ENCODE measurements at places on chromosomes 2 and 18.
A peak's percentile ranks its signal among the peaks of the same experiment; 100 is the strongest.

DNA sequence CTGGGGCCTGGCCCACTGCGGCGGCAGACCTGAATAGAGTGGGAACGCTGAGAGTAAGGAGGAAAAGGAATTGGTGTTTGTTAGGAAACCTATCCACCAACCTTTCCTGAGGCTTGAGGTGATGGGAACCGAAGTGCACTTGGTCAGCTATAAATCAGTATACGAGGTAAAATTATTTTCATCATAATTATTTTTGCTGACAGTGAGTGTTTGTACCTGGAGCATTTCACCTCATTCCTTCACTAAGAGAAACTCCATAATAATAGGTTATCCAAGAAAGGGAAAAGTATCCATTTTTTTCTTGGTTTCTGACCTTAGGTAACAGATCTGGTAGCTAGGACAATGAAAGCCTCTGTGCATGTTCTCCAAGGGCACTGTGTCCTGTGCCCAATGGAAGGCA is 138.6 kb upstream of the RGPD4 start:
- no peak for DNase-seq

GRCh38 chr2:151919786-151920185 is 91.6 kb upstream of the ARL5A start:
- DNase-seq = no peak

DNA sequence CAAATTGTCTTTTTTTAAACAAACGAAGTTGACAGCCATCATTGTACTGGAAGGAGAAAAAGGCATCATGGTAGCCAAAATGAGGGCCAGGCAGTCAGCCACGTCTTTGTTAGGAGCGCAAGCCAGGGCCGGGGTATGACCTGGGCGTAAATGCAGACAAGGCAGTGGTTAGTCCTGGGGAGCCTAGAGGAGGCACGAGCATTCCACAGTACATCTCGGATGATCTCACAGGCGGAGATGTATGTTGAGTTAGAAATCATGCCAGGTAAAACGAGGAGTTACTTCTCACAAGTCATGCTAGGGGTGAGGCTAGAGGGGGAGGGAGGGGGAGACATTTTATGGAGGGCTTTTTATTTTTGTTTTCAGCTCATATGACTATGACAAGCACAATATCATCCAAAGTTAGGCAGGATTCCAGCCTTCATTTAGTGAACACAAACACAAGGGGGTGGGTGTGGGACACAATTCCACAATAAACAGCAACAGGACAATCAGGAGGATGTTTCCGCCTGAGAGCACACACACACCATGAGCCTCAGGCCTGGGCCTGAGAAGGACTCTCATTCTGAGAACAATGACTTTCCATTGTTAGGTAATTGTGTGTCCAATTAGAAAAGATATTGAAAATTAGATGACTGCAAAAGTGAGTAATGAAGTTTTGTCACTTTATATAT is 64.4 kb upstream of the PGAP1 start:
- no peak for DNase-seq

- no peak for DNase-seq
Observed at GRCh38 chr2:22282916-22283315, 1102.1 kb upstream of the KLHL29 start.

DNA sequence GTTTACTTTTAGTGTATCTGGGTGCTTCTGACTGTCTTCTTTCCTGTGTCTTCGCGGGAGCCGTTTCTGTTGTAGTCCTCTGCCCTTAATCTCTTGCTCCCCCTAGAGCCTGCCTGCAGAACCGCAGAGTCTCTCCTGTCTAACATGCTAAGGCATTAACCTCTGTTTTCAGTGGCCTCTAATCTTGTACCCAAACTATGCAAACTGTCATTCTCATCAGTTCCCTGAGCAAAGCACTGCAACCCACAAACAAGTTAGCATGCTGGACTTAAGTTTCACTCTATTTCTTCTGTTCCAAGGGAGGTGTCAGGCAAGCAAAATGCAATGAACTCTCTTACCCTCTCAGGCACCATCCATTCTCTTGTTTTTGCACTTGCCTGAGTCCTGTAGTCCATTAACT is 138.4 kb downstream of the OTX1 start:
- DNase-seq = peak; percentile 40

GRCh38 chr2:102376052-102376591 is 20.5 kb downstream of the IL18R1 start:
- no peak for DNase-seq

- no peak for DNase-seq
Observed at GRCh38 chr2:76985387-76986136, 536.6 kb downstream of the LRRTM4 start.

DNA sequence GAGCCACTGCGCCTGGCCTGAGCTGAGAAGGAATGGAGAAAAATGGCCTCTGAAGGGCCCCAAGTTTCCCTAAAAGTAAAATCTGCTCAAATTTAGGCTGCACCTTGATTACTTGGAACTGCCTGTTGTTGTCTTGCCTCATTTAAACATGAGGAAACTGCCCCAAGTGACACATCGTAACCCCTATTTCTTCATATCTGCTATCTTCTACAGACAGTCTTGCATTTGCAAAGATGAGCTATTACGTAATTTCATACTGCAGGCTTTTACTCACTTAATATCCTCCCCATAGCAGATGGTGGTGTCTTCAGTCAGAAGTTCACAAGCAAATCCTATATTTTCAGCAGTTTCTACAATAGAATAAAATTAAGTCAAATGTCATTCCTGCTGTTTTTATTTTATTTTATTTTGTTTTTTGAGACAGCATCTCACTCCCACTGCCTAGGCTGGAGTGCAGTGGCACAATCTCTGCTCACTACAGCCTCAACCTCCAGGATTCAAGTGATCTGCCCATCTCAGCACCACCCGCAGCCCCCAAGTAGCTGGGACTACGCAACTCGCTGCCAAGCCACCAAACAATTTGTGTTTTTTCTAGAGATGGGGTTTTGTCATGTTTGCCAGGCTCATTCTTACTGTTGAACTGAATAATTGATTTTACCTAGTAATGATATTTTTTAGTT is 45.3 kb upstream of the NARS1 start:
- DNase-seq = no peak

- DNase-seq = no peak
Observed at GRCh38 chr18:9750606-9751304, 42.7 kb downstream of the RAB31 start.

GRCh38 chr2:45337481-45337880 is 273.6 kb downstream of the SRBD1 start:
- no peak for DNase-seq

- DNase-seq = no peak
Observed at GRCh38 chr2:39380525-39381150, 56.4 kb downstream of the MAP4K3 start.

- DNase-seq = no peak
Observed at GRCh38 chr2:79011496-79011895, 14.0 kb upstream of the REG3G start.

DNA sequence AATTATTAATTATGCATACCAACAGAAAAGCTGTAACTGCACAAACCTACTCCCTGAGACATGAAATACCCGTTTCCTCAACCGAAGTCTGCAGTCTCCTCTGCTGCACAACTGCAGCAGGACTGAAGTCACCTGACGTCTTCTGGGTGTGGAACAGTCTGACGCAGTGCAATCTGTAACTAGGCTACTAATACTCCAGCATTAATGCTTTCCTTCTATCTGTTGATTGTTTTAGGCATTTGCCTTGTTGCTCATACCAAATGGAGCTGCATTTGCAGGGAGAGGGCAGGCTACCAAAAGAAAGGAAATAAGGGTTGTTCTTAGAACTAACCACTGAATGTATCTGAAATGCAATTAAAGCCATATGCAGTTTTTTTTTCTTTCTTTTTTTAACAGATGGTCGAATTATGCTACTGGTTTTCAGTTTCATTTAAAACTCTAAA is 40.1 kb downstream of the RTN4 start:
- DNase-seq = peak; percentile 44

DNA sequence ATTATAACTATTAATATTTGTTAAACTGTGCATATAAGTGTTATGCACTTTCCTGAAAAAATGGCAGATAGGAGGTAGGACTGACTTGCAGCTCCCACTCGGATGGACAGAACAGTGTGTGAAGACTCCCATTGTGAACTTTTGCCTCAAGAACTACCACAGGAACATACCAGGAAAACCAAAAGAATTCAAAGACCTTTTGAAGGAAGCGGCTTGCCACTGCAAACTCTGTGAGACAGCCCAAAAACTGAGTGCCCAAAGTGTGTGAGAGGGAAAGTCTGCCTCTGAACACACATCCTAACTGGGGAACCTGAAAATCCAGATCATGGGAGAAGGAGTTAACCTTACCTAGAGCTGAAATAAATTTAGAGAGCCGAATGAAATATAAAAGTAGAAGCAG is 171.0 kb downstream of the ZBTB7C start:
- no peak for DNase-seq

- no peak for DNase-seq
Observed at GRCh38 chr2:158936978-158937377, 31.5 kb upstream of the TANC1 start.

DNA sequence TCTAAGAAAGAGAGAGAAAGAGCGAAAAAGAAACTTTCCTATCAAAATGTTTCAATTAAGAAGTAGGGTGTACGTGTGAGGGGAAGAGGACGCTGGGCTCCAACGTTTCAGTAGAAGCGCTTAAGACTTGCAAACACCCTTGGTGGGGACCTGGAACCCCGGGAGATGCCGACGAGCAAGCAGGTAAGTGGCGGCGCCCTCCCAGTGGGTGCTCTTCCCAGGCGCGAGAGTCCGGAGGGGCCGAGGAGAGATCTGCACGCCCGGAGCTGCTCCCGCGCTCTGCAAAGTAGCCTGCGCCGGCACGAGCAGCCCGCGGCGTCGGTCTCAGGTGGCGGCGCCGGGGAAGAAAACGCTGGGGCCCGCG is 678 bp upstream of the OTX1 start:
- no peak for DNase-seq

DNA sequence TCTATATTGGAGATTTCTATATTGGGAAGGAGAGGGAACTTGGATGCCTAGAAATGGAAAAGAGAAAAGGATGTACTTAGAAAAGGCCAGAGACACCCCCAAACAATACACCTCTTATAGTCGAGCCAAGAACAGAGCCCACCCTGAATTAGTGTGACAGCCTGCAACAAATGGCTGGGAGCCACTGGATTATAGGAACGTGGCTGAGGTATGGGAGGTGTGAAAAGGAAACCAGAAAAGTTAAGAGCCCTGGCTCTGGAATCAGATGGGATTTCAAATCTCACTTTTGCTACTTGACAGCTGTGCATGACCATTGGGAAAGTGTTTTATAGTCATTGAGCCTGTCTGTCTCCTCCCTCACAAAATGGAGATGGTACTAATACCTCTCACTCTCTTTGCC is 394.0 kb downstream of the ZNF521 start:
- no peak for DNase-seq

DNA sequence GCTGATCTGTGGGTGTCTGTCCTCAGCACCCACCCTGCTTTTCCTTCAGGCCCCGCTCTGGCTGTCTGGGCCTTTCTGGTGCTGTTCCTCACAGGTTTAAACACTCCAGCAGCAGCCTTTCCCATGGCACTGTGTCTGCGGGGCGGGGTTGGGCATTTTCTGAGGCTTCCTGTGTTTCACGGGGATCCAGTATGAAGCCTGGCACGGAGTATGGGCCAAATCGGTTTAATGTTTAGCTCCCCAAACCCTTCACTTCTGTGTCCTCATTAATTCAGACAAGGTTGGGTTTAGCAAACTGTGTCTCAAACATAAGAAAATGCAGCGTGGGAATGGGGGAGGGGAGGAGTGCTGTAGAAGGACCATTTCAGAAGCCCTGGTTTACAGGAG is 44.9 kb downstream of the HPCAL1 start:
- DNase-seq = no peak

- DNase-seq = no peak
Observed at GRCh38 chr2:240236217-240237111, 96.0 kb upstream of the OTOS start.

DNA sequence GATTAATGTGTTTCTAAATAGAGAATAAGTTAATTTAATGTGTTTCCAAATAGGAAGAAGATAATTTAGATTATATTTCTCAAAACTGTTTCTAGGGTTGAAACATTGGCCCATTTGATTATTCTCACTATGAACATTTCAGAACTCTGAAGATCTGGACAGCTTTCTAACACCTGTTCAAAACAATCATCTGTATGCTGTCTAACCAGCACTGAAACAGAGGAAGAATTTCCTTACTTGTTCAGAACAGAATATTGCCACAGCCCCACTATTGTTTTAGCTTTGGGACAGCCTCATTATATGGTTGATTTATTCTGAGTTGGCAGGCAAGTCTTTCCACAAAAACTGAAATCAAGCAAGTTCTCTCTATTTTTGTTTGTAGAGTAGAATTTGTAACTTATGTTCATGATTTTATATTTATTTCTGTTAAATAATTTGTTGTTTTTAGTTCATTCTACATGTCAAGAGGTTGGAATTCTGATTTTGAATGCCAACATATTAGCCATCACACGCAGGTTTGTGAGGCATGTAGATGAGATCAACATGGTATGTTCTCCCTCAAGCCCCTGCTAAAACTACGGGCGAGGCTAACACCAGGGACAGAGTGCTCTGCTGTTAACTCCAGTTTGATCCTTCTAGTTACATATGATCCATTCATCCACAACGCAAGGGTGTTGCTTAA is 11.2 kb downstream of the IL18RAP start:
- no peak for DNase-seq

DNA sequence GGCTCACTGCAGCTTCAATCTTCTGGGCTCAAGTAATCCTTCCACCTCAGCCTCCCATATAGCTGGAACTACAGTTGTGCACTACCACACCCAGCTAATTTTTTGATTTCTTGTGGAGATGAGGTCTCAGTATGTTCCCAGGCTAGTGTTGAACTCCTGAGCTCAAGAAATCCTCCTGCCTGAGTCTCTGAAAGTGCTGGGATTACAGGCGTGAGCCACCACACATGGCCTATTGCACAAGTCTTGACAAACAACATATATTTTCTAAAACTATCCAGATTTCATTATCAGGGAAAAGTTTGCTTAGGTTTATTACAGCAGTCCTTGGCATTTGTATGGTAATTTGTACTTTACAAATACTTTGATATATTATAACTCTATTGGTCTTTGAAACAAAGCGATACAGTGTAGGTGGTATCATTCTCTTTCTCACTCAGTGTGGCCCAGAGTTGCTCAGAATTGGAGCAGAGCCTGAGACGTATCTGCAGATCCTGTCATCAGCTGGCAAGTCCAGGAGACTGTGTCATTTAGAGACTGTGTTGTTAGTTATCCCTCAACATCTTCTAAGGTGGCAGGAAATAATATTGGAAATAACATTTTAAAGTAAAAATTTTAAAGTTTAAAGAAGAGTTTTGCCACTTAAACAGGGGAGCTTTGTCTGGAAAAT is 41.4 kb downstream of the PDK1 start:
- no peak for DNase-seq

- no peak for DNase-seq
Observed at GRCh38 chr18:72375618-72376017, 168.5 kb downstream of the CBLN2 start.

GRCh38 chr2:218146056-218146455 is 20.2 kb downstream of the CXCR2 start:
- no peak for DNase-seq
